IMR-90 (cell line): ENCODE measurements at places on chromosomes 5 and 9.

DNA sequence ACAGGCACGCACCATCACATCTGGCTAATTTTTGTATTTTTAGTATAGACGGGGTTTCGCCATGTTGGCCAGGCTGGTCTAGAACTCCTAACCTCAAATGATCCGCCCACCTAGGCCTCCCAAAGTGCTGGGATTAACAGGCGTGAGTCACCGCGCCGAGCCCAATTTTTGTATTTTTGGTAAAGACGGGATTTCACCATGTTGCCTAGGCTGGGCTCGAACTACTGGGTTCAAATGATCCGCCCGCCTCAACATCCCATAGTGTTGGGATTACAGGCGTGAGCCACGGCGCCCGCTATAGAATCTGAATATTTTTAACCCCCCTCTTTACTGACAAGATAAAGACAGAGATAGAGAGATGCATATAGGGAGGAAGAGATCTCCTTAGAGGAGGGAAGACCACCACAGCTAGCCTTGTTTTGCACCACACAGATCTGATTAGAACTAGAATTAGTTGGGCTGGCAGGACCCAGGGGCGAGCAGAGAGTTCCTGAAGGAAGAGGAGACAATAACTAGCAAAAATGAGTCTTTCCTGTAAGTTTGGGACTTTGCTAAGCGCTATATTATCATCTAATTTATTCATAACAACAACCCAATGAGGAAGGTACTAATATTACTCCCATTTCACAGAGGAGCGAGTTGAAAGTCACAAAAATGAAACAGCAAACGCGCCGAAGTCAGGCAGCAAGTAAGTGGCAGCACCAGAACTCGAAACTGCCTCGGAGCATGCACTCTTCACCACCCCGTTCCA is 1.5 kb upstream of the ANKHD1 start:
- no peak for DNase-seq

DNA sequence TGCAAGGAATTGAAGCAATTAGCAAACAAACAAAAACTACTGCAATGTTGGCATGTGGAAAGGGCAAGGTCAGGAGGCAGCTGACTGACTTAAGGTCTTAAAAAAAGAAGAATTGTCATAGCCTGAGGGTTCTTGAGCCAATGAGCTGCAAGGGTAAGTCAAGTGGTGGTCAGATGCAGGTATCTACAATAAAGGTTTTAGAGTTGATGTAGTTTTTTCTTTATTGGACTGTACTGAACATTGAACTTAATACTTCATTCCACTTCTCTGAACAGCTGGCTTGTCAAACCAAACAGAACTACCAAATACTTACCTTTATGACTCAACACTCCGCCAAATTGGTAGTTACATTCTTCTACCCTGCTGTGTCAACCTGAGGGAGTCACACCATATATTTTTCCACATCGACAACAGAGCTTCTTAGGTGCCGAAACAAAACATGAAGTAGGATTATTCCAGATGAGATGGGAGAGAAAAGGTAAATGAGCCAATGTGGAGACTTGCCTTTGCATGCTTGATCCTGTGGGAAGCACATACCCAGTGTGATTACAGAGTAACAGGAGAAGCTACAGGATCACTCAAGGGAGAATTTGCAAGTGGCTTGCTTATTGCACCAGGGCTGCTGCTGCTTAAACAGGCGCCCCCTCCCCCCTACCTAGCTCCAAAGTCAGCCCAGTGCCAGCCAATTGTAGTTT is 35.3 kb downstream of the EQTN start:
- DNase-seq: peak; percentile 17

- no peak for DNase-seq
Observed at GRCh38 chr9:135601988-135602387, 37.4 kb downstream of the GLT6D1 start.

DNA sequence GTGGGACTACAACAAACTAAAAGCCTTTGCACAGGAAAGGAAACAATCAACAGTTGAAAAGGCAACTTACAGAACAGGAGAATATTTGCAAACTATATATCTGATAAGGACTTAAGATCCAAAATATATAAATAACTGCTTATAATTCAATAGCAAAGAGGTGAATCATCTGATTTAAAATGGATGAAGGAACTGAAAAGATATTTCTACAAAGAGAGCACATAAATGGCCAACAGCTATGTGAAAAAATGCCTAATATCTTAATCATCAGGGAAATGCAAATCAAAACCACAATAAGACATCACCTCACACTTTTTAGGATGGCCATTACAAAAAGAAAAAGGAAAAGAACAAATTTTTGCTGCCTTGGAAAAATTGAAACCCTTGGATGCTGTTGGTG is 100.4 kb downstream of the LURAP1L start:
- DNase-seq: peak; percentile 55

- no peak for DNase-seq
Observed at GRCh38 chr5:143691945-143692290, 120.0 kb upstream of the HMHB1 start.

- no peak for DNase-seq
Observed at GRCh38 chr5:81779916-81780266, 29.0 kb upstream of the SSBP2 start.

DNA sequence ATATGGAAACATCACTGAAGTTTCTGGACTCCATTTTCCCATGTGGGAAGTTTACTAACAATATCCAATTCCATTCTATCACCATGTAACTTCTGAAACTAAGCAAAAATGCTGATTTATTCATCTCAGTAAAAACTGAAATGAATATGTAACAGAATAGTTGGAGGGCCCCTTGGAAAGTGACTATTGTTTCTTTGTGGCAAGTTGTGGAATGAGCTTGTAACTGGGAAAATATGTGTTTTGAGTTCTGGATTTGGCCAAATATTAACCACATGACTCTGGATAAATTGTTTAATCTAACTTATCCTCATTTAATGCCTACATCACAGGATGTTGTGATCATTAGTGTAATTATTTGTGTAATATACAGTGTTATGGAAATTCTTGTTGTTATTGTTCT is 619.3 kb downstream of the TLE4 start:
- peak; percentile 57 for DNase-seq

DNA sequence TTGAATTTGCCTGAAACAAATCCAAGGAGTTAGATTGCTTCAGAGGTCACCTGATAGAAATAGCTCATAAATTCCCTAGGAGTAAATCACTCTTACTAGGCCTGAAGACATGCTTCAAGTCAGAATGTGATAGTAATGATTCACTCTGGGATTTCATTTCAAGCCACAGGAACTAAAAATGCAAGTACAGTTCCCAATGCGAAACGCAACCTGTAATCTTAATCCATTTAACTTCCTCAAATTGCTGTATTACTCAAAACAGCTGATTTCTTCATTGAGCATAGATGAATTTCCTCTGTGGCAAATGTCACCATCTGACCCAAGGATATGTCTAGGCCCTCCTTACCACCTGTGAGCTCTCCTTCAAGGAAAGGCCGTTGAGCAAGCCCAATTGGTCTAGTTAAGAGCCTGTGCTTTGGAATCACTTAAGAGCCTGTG is 32.1 kb upstream of the IL6ST start:
- peak; percentile 94 for DNase-seq

DNA sequence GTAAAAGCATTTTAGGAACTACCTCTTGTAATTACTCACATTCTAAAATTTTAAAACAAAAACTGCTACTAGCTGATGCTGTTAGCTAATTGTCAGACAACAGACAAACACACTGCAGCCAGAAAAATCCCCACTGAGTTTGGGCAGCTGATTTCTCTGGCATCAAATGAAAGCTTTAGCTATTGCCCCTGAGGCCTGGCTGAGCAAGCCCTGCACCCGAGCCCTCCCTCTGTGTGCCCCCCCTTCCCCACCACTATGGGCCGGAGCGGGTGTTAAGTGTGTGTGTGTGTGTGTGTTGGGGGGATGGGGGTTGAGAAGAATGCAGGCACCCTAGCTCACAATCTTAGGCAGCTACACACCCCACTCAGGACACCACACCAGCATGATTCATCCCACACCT is 2.4 kb downstream of the NEUROG1 start:
- DNase-seq: no peak

DNA sequence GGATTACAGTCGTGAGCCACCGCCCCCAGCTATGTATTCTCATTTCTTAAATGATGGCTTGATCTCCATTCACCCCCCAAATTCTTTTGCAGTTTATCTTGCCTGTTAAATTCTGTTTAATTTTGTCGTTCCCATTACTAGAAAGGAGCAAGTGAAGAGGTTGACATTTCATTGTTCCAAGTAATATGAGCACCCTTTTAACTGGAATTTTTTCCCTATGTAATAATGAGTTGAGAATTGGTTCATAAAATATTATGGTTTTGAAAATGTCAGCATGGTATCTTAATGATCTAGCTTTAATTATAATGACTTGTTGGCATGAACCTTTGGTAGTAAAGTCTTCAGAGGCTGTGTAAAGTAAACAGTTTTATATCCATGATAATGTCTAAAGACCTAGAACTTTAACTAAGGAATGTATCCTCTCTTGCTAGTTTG is 37.4 kb downstream of the F2RL2 start:
- no peak for DNase-seq

- peak; percentile 32 for DNase-seq
Observed at GRCh38 chr9:111728143-111728542, 66.6 kb downstream of the SHOC1 start.

DNA sequence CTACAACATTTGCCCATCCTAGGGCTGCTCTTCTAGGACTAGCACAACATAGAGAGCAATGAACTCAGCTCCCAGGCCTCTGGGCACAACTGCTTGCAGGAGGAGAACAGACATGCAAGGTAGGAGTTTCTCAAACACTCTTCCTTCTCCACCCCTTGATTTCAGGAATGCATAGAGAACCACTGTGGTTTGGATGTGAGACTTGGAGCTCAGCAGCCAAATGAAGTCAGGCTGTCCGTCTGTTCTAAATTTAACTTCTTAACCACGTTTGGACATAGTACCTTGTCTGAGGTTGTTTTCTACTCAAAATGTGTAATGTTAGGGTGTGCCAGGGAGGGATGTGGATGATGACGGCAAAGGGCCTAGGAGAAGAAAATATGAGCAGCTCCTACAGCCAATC is 515.1 kb upstream of the TNC start:
- DNase-seq: peak; percentile 33

GRCh38 chr9:132169672-132170392 is 8.0 kb downstream of the NTNG2 start:
- DNase-seq: peak; percentile 51

DNA sequence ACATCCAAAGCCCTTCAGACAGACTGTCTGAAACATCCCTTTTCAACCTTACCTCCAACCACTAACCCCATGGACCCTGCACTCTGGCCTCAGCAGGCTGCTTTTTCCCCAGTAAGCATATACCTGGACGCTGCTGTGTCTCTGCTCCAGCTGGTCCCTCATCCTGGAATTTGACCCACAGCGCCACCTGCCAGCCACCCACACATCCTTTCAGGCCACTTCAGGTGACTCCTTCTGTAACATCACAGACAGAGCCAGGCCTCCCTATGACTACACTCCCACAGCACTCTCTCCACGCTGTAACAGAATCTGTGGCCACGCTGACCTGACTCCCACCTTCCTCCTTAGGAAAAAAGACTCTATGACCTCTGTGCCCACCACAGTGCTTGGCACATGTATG is 3.4 kb downstream of the MGAT1 start:
- no peak for DNase-seq

GRCh38 chr5:171419688-171420430 is 412 bp downstream of the FGF18 start:
- DNase-seq: peak; percentile 29

- DNase-seq: peak; percentile 16
Observed at GRCh38 chr5:133309984-133310621, 258.3 kb downstream of the HSPA4 start.

DNA sequence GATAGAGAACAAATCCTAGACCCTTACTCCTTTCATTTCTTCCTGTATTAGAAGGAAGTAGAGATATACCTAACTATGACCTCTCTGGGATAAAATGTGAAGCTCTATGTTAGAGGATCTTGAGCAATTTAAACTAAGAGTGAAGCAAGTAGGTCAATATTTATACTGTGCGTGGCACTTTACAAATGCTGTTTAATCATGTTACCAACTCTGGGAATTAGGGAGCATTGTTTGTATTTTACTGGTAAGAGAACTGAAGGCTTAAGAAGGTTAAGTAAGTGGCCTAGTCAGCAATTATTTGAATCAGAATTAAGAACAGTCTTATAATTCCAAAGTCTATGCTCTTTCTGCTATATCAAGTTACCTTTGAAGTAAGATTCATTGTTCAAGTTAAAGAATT is 12.0 kb downstream of the TNC start:
- peak; percentile 29 for DNase-seq

GRCh38 chr9:100999906-101000544 is 28.5 kb upstream of the PLPPR1 start:
- no peak for DNase-seq

GRCh38 chr9:127393645-127394044 is 3.3 kb upstream of the SLC2A8 start:
- peak; percentile 32 for DNase-seq

DNA sequence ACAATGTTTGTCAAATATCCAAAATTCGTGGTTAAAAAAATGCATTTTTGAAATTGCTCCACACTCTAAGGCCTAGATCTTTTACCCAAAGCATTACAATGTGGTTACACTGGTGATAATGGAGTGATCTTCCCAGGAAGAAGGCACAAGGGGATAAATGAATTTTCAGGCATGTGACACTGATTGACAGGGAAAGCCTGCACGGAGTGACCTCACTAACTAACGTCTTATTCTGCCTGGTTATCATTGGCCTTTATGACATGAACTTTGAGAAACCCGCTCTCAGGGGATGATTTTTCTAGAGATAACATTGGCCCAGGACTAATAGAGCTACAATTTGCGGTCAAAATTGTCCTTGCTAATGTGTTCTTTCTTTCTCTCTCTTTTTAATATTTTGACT is 137.6 kb downstream of the PRKACG start:
- no peak for DNase-seq

DNA sequence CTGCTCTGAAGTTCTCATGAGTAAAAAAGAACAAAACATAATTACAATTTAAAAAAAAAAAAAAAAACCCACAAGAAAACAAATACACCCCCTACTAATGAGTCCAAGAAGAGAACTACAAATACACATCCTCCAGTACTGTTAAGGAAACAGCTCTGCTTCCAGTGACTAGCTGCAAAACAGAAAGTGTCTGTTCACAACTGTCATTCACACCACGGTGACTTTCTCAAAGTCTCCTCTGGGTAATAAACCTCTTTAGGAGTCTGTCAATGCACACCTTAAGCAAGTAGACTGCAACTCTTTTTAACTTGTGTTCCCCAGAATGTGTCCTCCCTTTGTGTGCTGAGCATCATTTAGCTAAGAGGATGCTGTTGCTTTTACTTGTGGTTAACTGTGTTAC is 6.2 kb downstream of the REEP5 start:
- DNase-seq: no peak
